ENCODE measurements at places on chromosomes 4 and X. TPM values are rescaled to one million over a fixed set of nuclear protein-coding genes. Genes with fewer than 3 reads are reported as not detected.
A peak's percentile ranks its signal among the peaks of the same experiment; 100 is the strongest.

The FABP2 gene
- 36.3 TPM for total RNA-seq

- no peaks in the 10 kb centered on the region for H3K4me1 ChIP-seq
- no peaks in the 10 kb centered on the region for H3K27me3 ChIP-seq
- H3K27ac ChIP-seq = no peak overlapping the region
- H3K4me3 ChIP-seq = no peak overlapping the region
- H3K36me3 ChIP-seq = no peaks in the 10 kb centered on the region
These were observed 133.5 kb upstream of the NUDT6 start for GRCh38 chr4:123055943-123056342.

DNA sequence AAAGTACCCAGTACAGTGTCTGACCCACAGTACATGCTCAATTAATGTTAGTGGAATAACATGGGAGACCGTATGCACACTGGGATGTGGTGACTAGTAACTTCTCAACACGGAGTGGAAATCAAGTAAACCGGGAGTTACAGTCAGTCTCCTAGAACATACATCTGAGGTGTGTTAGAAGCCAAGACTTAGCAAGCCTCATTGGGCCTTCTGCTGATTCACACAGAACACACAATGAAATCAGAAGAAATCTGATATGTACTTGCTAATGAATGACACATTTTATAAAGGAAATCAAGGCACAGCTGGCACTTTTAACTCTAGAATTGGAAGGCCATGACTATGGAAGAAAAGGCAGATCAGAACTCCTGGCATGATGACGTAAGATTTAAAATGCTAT is 13.0 kb downstream of the TRAPPC2 start:
- peaks cover 5% of the 10 kb centered on the region for H3K36me3 ChIP-seq
- H3K27ac ChIP-seq = no peak overlapping the region
- no peaks in the 10 kb centered on the region for H3K4me1 ChIP-seq
- no peaks in the 10 kb centered on the region for H3K27me3 ChIP-seq
- no peak for DNase-seq
- H3K4me3 ChIP-seq = no peak overlapping the region

- H3K27me3 ChIP-seq = no peaks in the 10 kb centered on the region
- H3K36me3 ChIP-seq = no peaks in the 10 kb centered on the region
- H3K27ac ChIP-seq = no peak overlapping the region
- no peaks in the 10 kb centered on the region for H3K4me1 ChIP-seq
- no peak for DNase-seq
These were observed 519.5 kb downstream of the FGF13 start for GRCh38 chrX:138191998-138192397.

GRCh38 chr4:154491341-154492271 is at the start of gene DCHS2:
Gene DCHS2, minus strand, starts transcription at chr4:154491799. Its CDS starts 444 bp downstream, at chr4:154491355.
- H3K27me3 ChIP-seq = peaks cover 32% of the 10 kb centered on the region
- no peaks in the 10 kb centered on the region for H3K36me3 ChIP-seq
- no peaks in the 10 kb centered on the region for H3K4me1 ChIP-seq
- no peak within 1 kb of the TSS for H3K27ac ChIP-seq
- peak; percentile 53 for DNase-seq

Data from colonic mucosa (tissue), 4 donors.